ENCODE measurements at places on chromosomes 6 and 20. TPM values are rescaled to one million over a fixed set of nuclear protein-coding genes. Genes with fewer than 3 reads are reported as not detected.

DNA sequence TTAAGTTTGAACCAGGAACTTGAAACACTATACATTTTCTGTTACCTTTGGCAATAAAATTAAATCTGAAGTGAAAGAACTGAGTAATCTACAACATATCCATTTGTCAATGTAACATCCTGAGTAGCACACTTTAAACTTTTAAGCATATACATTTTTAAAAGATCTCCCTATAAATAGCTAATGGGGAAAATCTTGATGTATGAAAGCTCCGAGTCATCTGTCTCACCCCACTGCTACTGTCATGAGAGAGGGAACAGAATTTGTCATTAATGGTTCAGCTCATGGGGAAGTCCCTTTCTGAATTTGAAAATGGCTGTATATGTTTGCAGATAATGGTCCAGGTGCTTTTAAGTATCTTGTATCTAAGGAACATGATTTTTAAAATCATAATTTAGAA lies 55.2 kb upstream of the NOX3 start:
- DNase-seq: no peak

GRCh38 chr6:79981652-79982051 lies 22.8 kb upstream of the TTK start:
- DNase-seq: no peak

- no peak for DNase-seq
Observed at GRCh38 chr6:101279410-101279809, 114.1 kb upstream of the GRIK2 start.

DNA sequence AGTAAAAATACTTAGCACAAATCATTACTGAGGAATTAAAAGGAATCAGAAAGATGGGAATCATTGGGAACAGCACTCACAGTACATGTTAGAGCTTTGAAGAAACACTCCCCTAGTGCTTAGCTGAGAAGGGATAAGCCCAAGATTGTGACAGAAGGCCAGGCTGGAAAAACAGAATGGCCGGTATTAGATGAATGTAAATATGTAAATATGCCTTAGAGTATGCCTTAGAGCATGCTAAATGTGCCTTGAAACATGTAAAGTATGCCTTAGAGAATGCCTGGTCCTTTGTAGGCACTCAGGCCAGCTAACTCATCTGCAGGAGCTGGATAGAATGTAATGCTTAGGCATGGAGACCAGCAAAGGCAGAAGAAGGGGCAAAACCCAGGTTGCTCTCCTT lies 10.6 kb upstream of the TENT5A start:
- no peak for DNase-seq

SYCP2L gene
- total RNA-seq: not detected

GRCh38 chr6:101352316-101352715 lies 41.2 kb upstream of the GRIK2 start:
- no peak for DNase-seq

GRCh38 chr6:167652701-167653095 lies 174.0 kb upstream of the AFDN start:
- no peak for DNase-seq

- DNase-seq: no peak
Observed at GRCh38 chr20:23586735-23587525, 18.6 kb upstream of the CST9L start.

Data from Peyer's patch (tissue), 4 donors.